T-cell (primary cell): ENCODE measurements at places on chromosomes 2 and 18.

- no peaks in the 10 kb centered on the region for H3K36me3 ChIP-seq
- no peak overlapping the region for H3K4me3 ChIP-seq
- no peaks in the 10 kb centered on the region for H3K27me3 ChIP-seq
- H3K4me1 ChIP-seq: no peaks in the 10 kb centered on the region
- DNase-seq: no peak
- H3K27ac ChIP-seq: no peak overlapping the region
Observed at GRCh38 chr2:239027391-239028252, 179.7 kb downstream of the TWIST2 start.

GRCh38 chr2:99861376-99861760 is 281.0 kb downstream of the AFF3 start:
- H3K27me3 ChIP-seq: no peaks in the 10 kb centered on the region
- H3K4me3 ChIP-seq: no peak overlapping the region
- H3K4me1 ChIP-seq: no peaks in the 10 kb centered on the region
- no peaks in the 10 kb centered on the region for H3K36me3 ChIP-seq
- DNase-seq: no peak

DNA sequence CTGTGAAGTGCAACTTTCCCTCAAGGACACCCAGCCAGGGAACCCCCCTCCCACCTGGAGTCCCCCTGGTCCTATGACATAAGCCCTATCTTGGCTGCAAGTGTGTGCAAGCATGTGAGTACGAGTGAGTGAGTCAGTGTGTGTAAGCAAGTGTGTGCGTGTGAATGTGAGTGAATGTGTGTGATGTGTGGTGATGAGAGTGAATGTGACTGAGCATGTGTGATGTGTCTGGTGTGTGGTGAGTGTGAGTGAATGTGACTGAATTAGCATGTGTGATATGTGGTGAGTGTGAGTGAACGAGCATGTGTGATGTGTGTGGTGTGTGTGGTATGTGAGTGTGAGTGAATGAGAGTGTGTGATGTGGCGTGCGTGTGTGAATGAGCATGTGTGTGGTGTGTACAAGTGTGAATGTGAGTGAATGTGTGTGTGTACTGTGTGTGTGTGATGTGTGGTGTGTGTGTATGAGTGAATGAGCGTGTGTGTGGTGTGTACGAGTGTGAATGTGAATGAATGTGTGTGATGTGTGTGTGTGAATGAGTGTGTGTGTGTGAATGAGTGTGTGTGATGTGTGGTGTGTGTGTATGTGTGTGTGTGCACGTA is 68.8 kb upstream of the SMAD7 start:
- H3K4me1 ChIP-seq: peaks cover 3% of the 10 kb centered on the region
- H3K4me3 ChIP-seq: no peak overlapping the region
- no peak overlapping the region for H3K27ac ChIP-seq
- DNase-seq: no peak
- H3K27me3 ChIP-seq: peaks cover 13% of the 10 kb centered on the region
- no peaks in the 10 kb centered on the region for H3K36me3 ChIP-seq

DNA sequence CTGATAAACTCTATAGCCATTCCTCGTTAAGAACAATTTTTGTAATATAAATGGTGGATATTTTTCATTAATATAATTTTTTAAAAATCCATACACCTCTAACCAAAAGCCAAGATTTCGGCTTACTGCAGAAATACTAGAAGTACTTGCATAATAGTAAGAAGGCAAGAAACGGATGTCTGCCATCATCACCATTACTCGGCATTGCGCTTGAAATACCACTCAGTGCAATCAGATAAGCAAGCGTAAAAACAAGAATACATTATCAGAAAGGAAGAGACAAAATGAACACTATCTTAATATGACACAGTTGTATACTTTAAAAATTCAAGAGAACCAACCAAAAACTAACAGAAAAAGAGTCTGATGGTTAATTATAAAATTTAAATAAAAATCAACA is 15.2 kb upstream of the BOLA3 start:
- no peaks in the 10 kb centered on the region for H3K4me1 ChIP-seq
- no peak for DNase-seq
- H3K4me3 ChIP-seq: no peak overlapping the region
- no peak overlapping the region for H3K27ac ChIP-seq
- peaks cover 12% of the 10 kb centered on the region for H3K36me3 ChIP-seq

DNA sequence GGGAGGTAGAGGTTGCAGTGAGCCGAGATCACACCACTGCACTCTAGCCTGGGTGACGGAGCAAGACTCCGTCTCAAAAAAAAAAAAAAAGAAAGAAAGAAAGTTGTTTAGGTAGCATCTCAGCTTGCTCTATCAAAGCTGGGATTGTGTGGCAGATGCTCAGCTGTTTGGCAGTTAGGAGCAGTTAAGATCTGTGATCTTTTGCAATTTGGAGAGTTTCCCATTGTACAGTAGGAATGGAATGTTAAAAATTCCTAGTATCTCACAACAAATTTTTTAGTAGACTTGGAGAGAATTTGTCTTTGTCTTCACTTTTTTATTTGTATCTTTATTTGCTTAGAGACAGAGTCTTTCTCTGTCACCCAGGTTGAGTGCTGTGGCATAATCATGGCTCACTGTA is 122.9 kb upstream of the UNC80 start:
- H3K36me3 ChIP-seq: no peaks in the 10 kb centered on the region
- no peaks in the 10 kb centered on the region for H3K27me3 ChIP-seq
- no peak overlapping the region for H3K4me3 ChIP-seq
- no peak for DNase-seq
- no peak overlapping the region for H3K27ac ChIP-seq
- no peaks in the 10 kb centered on the region for H3K4me1 ChIP-seq

DNA sequence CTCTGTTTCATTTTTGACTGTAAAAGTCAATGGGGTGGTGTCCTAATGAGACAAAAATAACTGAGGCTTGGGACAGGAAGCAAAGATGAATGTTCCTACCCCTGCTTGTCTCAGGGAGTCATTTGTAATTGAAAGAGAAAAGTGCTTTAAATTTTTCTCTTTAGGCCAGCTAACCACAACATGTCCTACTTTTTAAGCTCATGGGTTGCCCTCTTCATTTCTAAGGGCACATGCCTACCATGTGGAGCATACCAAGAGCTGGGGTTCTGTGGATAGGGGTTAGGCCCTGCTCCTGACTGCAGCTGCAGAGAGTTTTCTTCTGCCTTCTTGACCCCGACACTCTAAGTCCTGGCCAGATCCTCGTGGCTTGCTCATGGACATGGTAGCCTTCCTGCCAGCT is 96.8 kb upstream of the ARL4C start:
- no peak overlapping the region for H3K4me3 ChIP-seq
- no peaks in the 10 kb centered on the region for H3K4me1 ChIP-seq
- peaks cover 15% of the 10 kb centered on the region for H3K27me3 ChIP-seq
- H3K36me3 ChIP-seq: no peaks in the 10 kb centered on the region
- no peak overlapping the region for H3K27ac ChIP-seq
- no peak for DNase-seq

- H3K4me3 ChIP-seq: no peak overlapping the region
- no peak overlapping the region for H3K27ac ChIP-seq
- H3K36me3 ChIP-seq: no peaks in the 10 kb centered on the region
- H3K4me1 ChIP-seq: no peaks in the 10 kb centered on the region
- no peaks in the 10 kb centered on the region for H3K27me3 ChIP-seq
Observed at GRCh38 chr18:75635096-75635495, 207.6 kb upstream of the SMIM21 start.

- H3K27ac ChIP-seq: no peak overlapping the region
- no peaks in the 10 kb centered on the region for H3K4me1 ChIP-seq
- DNase-seq: no peak
- no peak overlapping the region for H3K4me3 ChIP-seq
- no peaks in the 10 kb centered on the region for H3K36me3 ChIP-seq
- H3K27me3 ChIP-seq: no peaks in the 10 kb centered on the region
Observed at GRCh38 chr2:190759749-190760213, 110.9 kb downstream of the NAB1 start.

DNA sequence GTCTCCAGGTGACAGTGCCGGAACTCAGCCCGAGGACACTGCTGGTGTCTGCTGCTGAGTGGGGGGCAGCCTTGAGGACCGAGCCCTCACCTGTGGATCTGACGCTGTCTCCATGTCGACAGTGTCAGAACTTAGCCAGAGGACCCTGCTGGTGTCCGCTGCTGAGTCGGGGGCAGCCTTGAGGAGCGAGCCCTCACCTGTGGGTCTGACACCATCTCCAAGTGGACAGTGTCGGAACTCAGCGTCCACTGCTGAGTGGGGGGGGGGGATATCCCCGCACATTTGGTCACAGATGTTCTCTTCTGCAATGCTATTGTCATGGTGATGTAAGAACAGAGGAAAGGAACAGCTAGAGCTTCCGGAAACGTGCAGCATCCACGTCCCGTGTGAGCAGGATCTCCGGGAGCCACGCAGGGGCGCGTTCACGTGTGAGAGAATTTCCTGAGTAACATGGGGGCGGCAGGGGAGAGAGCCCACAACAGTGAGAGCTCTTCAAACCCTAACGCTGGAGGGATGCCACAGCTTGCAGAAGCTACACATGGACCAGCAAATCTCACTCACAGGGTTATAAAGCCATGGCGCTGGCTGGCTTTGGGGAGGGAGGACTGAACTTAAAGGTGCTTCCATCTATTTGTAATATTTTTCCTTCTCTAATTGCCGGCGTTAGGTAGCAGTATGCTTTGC is 250.7 kb upstream of the SALL3 start:
- no peaks in the 10 kb centered on the region for H3K36me3 ChIP-seq
- peaks cover 2% of the 10 kb centered on the region for H3K27me3 ChIP-seq
- no peak overlapping the region for H3K27ac ChIP-seq
- no peak overlapping the region for H3K4me3 ChIP-seq

- peaks cover 15% of the 10 kb centered on the region for H3K4me1 ChIP-seq
- no peaks in the 10 kb centered on the region for H3K36me3 ChIP-seq
- DNase-seq: no peak
- no peak overlapping the region for H3K27ac ChIP-seq
Observed at GRCh38 chr2:126975671-126976655, 77.3 kb downstream of the TEX51 start.

GRCh38 chr2:236577481-236578410 is 8.1 kb downstream of the ACKR3 start:
- no peak overlapping the region for H3K27ac ChIP-seq
- H3K27me3 ChIP-seq: no peaks in the 10 kb centered on the region
- H3K4me3 ChIP-seq: no peak overlapping the region
- H3K36me3 ChIP-seq: peaks cover 51% of the 10 kb centered on the region

DNA sequence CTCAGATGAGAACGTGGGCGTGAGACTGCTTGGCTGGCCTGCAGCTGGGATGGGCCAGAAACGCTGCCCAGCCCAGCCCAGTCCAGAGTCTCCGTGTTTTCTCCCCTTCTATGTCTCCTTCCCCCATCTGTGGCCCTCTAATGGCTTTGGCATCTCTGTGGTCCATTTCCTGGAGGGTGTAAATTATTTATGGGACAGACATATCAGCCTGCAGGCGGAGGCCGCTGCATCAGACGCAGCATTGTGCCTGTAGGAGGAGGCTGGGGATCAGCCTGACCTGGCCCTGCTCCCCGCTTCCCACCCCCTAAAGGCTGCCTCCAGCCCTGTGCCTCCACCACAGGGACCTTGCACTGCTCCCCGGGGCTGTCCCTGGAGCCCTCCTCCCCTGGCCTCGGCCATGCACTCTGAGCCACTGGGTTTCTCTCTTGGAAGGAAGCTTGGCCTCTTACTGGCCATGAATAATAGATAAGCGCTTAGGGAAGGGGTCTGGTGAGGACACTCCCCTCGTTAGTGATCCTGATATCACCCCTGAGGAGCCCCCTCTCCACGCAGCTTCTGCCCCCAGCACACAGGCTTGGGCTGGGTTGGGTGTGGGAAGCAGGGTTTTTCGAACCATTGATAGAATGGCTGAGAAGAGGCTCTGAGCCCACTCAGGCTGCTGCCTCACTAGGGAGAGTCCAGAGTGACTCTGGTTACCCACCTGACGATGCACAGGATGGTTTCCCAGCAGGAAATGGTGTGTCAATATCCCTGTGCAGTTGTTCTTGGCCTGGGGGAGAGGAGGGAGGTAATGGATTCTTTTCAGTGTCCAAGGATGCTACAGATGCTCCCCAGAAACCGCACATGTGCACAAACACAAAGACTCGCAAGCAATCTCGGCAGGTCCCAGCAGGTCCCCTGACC is 185.5 kb downstream of the MYCN start:
- H3K36me3 ChIP-seq: no peaks in the 10 kb centered on the region
- no peak overlapping the region for H3K4me3 ChIP-seq
- DNase-seq: no peak
- H3K27me3 ChIP-seq: no peaks in the 10 kb centered on the region
- H3K4me1 ChIP-seq: no peaks in the 10 kb centered on the region

DNA sequence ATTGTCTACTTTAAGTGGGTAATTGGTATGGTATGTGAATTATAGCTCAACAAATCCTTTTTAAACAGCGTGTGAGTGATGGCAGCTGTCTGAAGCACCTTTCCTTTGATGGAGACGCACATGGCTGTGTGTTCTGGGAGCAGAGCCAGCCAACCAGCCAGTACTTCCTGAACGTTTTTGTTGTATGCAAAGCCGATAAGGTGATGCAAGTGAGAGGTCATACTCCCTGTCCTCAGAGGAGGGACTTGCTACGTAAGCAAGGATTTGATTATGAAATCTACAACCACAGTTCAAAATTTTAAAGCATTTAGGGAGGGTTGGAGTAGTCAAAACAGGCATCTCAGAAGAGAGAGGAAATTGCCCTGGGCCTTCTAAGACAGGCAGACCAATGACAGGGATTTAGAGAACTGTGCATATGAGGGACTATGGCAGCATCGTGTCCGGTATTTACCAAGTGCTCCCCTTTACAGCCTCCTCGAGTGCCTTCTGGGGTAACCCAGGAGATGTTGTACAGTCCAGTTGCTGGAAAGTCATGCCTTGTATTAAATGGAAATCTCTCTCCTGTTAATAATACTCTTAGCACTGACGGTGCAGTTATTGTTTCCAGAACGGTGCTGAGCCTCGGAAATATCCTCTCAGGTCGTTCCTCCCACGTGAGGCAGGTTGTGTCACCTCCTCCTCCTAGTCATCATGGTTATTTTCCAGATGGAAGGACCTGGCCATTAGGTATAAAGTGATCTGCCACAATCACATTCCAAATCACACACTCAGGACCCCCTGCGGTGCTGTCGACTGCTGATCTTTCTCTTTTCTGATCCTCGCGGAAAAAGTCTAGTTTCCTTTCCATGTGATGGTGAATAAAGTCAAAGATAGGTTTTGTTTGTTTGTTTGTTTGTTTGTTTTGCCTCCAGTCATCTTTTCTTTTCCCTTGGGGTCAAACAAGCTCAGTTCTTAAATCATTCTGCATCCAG is 28.4 kb downstream of the ARHGEF4 start:
- no peaks in the 10 kb centered on the region for H3K36me3 ChIP-seq
- no peaks in the 10 kb centered on the region for H3K4me1 ChIP-seq
- no peak overlapping the region for H3K4me3 ChIP-seq
- H3K27me3 ChIP-seq: no peaks in the 10 kb centered on the region

- DNase-seq: no peak
- peaks cover 21% of the 10 kb centered on the region for H3K4me1 ChIP-seq
- H3K36me3 ChIP-seq: no peaks in the 10 kb centered on the region
- H3K27ac ChIP-seq: no peak overlapping the region
- H3K4me3 ChIP-seq: no peak overlapping the region
Observed at GRCh38 chr18:79502782-79503181, 107.1 kb downstream of the NFATC1 start.

- no peak for DNase-seq
- peaks cover 53% of the 10 kb centered on the region for H3K36me3 ChIP-seq
- H3K27me3 ChIP-seq: no peaks in the 10 kb centered on the region
- H3K4me3 ChIP-seq: no peak overlapping the region
- H3K27ac ChIP-seq: no peak overlapping the region
- H3K4me1 ChIP-seq: peaks cover 41% of the 10 kb centered on the region
Observed at GRCh38 chr2:98720286-98720685, 10.6 kb downstream of the MGAT4A start.
